ENCODE measurements at places on chromosomes 7 and 10.

GRCh38 chr7:1533255-1533546 is 2.7 kb downstream of the MAFK start:
- DNase-seq, result no peak

DNA sequence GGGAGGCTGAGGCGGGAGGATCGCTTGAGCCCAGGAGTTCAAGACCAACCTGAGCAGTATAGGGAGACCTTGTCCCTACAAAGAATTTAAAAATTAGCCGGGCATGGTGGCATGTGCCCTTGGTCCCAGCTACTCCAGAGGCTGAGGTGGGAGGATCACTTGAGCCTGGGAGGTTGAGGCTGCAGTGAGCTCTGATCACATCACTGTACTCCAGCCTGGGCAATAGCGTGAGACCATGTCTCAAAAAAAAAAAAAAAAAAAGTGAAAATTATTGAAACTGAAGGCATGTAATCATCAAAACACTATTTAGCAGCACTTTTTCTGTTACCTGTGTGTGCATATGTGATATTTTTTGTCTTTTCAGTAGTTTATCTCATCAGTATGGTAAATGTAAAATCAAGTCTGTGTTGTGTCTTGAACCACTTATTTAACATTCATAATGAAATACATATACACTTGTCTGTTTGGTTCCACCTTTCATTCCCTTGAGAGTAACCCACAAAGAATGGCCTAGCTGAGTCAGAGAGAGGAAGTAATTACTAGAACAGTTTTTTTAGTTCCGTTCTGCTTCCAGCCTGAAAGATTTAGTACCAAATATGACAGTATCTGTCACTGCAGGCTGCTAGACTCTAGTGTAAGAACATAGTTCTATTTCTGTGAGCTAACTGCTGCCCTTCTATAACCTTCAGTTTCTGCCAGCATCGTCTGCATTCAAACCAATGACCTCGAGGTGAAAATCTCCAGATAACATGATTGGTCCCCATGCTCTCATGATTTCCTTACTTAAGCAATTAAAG is 68.6 kb downstream of the MMRN2 start:
- no peak for DNase-seq

- no peak for DNase-seq
Measured at GRCh38 chr10:131920693-131921092, 19.9 kb downstream of the PPP2R2D start.

- DNase-seq, result no peak
Measured at GRCh38 chr10:117621795-117622420, 79.4 kb downstream of the EMX2 start.

DNA sequence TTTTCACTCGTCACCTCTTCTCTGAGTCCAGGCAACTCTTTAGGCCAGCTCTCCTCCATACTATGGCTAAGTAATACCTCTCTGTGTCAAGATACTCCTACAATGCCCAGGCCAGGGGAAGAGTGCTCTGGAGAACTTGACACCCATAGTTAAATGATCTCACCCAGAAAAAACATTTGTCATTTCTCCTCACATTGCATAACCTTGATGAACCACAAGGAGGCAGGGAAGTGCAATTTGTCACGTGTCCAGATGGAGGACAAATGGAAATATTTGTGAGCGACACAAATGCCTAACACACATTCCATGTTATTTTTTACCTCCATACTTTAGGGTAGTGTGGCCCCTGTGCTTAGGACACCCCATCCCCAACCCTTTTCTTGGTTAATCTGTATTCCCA is 78.3 kb downstream of the HTR7 start:
- DNase-seq, result no peak

DNA sequence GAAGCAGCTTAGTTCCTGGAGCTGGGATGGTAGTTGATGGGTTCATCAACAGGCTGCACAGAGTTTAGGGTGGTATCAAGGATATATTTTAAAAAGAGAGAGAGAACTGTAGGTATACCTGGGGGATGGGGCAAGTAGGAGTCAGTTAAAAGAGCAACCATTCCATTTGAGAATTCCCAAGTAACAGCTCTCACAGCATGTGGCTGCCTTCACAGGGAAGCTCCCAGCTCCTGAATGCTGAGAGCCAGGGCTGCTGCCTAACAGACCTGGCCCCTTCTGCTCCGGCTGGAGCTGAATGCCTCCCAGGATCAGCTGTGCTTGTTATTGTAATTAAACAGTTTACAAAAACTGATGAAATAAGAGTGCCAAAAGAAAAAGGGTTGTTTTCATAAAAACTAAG is 58.8 kb upstream of the GPR26 start:
- no peak for DNase-seq

GRCh38 chr10:15419279-15419874 is 48.3 kb upstream of the FAM171A1 start:
- DNase-seq, result no peak
